ENCODE measurements at places on chromosomes 1 and 21.

- H3K27ac ChIP-seq = no peak overlapping the region
- no peak overlapping the region for H3K4me3 ChIP-seq
- no peaks in the 10 kb centered on the region for H3K36me3 ChIP-seq
- no peaks in the 10 kb centered on the region for H3K27me3 ChIP-seq
Measured at GRCh38 chr1:214568328-214568727, 16.9 kb upstream of the PTPN14 start.

GRCh38 chr1:116586741-116587143, 15.9 kb upstream of the CD58 start:
- peak; percentile 39 for DNase-seq
- H3K36me3 ChIP-seq = peaks cover 26% of the 10 kb centered on the region
- H3K27ac ChIP-seq = peak overlapping the region; percentile 20
- H3K4me3 ChIP-seq = no peak overlapping the region

DNA sequence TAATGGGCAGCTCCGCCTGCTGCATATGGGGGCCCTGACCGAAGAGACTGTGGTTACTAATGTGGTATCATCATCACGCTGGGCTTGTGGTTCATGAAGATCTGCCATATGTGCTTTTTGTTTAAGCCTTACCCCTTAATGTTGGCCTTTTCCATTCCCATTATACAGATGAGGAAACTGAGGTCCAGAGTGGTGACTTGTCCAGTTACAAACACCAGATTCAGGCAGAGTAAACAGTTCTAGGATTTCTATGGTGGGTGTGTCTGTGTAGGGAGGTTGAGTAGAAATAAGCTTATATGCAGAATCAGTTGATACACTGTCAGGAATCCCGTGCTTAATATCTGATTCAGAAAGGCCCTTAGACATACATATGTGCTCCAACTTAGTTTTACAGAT, 691 bp downstream of the UTP11 start:
- DNase-seq = no peak
- peak overlapping the region; percentile 78 for H3K4me3 ChIP-seq
- H3K27me3 ChIP-seq = no peaks in the 10 kb centered on the region
- H3K36me3 ChIP-seq = peaks cover 34% of the 10 kb centered on the region
- peaks cover 64% of the 10 kb centered on the region for H3K4me1 ChIP-seq

- H3K36me3 ChIP-seq = no peaks in the 10 kb centered on the region
- no peak for DNase-seq
- no peaks in the 10 kb centered on the region for H3K27me3 ChIP-seq
Measured at GRCh38 chr1:200496937-200497336, 87.1 kb upstream of the ZNF281 start.

GRCh38 chr1:36872858-36873257, 161.5 kb downstream of the GRIK3 start:
- H3K27ac ChIP-seq = no peak overlapping the region
- H3K36me3 ChIP-seq = no peaks in the 10 kb centered on the region
- peaks cover 6% of the 10 kb centered on the region for H3K27me3 ChIP-seq
- no peak for DNase-seq
- H3K4me1 ChIP-seq = no peaks in the 10 kb centered on the region
- H3K4me3 ChIP-seq = no peak overlapping the region

DNA sequence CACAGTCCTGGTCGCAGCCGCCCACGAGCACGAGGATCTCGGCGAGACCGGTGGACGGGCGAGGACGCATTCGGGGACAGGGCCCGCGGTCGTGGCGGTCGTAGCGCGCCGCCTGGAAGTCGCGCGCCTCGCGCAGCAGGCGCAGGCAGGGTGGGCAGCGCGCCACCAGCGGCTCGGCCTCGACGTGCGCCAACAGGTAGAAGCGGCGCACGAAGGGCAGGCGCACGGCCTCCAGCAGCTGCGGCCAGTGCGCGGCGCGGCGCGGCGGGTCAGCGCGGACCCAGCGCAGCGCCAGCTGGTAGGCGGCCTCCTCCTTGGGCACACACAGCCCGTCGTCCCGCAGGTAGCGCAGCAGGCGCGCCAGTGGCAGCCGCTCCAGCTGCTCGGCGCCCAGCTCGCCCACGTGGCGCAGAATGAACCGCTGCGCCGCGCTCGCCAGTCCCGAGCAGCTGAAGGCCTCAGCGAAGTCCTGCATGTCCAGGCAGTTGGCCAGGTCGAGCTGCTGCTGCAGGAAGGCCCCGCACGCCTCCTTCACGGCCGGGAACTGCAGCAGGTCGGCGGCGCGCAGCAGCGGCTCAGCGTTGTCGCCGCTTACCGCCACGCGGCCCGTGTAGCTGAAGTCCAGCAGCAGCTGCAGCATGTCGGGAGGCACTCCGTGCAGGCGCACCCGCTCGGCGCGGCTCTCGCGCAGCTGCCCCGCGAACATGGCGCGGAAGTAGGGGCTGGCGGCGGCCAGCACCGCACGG, 573 bp downstream of the KLHL21 start:
- DNase-seq = peak; percentile 81
- peaks cover 60% of the 10 kb centered on the region for H3K4me1 ChIP-seq
- H3K4me3 ChIP-seq = peak overlapping the region; percentile 86
- H3K27me3 ChIP-seq = no peaks in the 10 kb centered on the region
- peaks cover 23% of the 10 kb centered on the region for H3K36me3 ChIP-seq

GRCh38 chr1:83129107-83129506, 869.8 kb downstream of the TTLL7 start:
- no peaks in the 10 kb centered on the region for H3K4me1 ChIP-seq
- no peaks in the 10 kb centered on the region for H3K27me3 ChIP-seq
- no peak for DNase-seq
- no peak overlapping the region for H3K4me3 ChIP-seq

GRCh38 chr1:91701472-91701869, 184.5 kb downstream of the TGFBR3 start:
- peak overlapping the region; percentile 79 for H3K27ac ChIP-seq
- peaks cover 21% of the 10 kb centered on the region for H3K4me1 ChIP-seq
- DNase-seq = no peak
- no peaks in the 10 kb centered on the region for H3K27me3 ChIP-seq
- peaks cover 11% of the 10 kb centered on the region for H3K36me3 ChIP-seq

DNA sequence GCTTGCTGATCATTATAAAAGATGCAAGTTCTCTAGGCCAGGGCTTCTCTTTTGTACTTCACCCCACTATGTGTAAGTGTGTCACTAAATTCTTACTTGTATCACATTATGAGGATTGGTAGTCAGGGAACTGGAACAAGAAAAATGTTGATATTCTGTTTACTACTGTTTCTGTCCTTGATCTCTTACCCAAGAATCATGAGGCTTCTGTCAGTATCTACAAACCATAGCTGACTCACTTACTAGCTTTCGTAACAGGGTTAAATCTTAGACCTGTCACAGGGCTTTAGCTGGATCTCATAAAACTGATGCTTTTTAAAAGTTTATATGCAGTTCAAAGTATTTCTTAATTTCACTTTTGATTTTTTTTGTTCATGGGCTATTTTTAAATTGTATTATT, 681.2 kb downstream of the PLPP3 start:
- H3K4me3 ChIP-seq = no peak overlapping the region
- H3K27ac ChIP-seq = no peak overlapping the region
- H3K4me1 ChIP-seq = no peaks in the 10 kb centered on the region
- H3K27me3 ChIP-seq = no peaks in the 10 kb centered on the region

DNA sequence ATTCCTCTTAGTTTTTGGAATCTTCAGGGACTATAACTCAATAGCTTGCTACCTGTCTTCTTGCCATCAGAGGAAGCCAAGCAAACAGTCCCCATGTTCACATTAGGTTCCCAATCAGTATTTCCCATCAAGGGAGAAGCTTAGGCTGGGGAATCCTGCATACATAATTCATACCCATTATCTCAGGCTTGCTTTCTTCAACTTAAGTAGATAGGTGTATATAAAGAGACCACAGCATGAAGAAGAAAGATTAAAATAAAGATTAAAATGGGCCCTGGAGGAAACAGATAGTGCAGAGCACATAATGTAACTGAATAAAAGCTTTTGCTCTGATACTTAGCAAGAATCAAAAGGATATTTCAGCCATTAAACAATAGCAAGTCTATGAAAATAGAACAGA, 29.0 kb upstream of the KCNK1 start:
- no peak overlapping the region for H3K4me3 ChIP-seq
- no peaks in the 10 kb centered on the region for H3K4me1 ChIP-seq
- no peaks in the 10 kb centered on the region for H3K36me3 ChIP-seq
- peaks cover 7% of the 10 kb centered on the region for H3K27me3 ChIP-seq

GRCh38 chr1:10651793-10652192, 144.7 kb downstream of the CASZ1 start:
- DNase-seq = no peak
- H3K36me3 ChIP-seq = peaks cover 46% of the 10 kb centered on the region
- H3K27ac ChIP-seq = no peak overlapping the region

GRCh38 chr21:15058854-15059263, 5.9 kb downstream of the NRIP1 start:
- no peak overlapping the region for H3K4me3 ChIP-seq
- peaks cover 9% of the 10 kb centered on the region for H3K4me1 ChIP-seq
- no peak for DNase-seq
- no peaks in the 10 kb centered on the region for H3K27me3 ChIP-seq
- H3K27ac ChIP-seq = peak overlapping the region; percentile 68

- H3K4me3 ChIP-seq = no peak overlapping the region
- H3K27ac ChIP-seq = no peak overlapping the region
- DNase-seq = no peak
- no peaks in the 10 kb centered on the region for H3K27me3 ChIP-seq
- peaks cover 12% of the 10 kb centered on the region for H3K36me3 ChIP-seq
Measured at GRCh38 chr1:150311762-150312161, 9.6 kb upstream of the PRPF3 start.

DNA sequence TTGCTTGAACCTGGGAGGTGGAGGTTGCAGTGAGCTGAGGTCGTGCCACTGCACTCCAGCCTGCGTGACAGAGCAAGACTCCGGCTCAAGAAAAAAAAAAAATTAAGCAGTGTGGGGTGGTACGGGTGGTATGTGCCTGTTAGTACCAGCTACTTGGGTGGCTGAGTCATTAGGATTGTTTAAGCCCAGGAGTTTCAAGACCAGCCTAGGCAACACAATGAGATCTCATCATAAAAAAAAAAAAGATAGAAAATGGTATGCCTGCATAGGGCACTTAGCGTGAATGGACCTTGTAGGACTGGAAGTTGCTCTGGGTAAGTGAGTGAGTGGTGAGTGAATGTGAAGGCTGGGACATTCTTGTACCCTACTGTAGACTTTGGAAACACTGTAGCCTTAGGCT, 37.0 kb downstream of the TBCE start:
- no peaks in the 10 kb centered on the region for H3K27me3 ChIP-seq
- no peak overlapping the region for H3K27ac ChIP-seq
- H3K36me3 ChIP-seq = peaks cover 9% of the 10 kb centered on the region
- peaks cover 8% of the 10 kb centered on the region for H3K4me1 ChIP-seq
- no peak overlapping the region for H3K4me3 ChIP-seq

- H3K4me1 ChIP-seq = peaks cover 17% of the 10 kb centered on the region
- peaks cover 9% of the 10 kb centered on the region for H3K36me3 ChIP-seq
- H3K27me3 ChIP-seq = no peaks in the 10 kb centered on the region
- no peak overlapping the region for H3K27ac ChIP-seq
Measured at GRCh38 chr21:42684109-42684916, 30.9 kb downstream of the PDE9A start.

DNA sequence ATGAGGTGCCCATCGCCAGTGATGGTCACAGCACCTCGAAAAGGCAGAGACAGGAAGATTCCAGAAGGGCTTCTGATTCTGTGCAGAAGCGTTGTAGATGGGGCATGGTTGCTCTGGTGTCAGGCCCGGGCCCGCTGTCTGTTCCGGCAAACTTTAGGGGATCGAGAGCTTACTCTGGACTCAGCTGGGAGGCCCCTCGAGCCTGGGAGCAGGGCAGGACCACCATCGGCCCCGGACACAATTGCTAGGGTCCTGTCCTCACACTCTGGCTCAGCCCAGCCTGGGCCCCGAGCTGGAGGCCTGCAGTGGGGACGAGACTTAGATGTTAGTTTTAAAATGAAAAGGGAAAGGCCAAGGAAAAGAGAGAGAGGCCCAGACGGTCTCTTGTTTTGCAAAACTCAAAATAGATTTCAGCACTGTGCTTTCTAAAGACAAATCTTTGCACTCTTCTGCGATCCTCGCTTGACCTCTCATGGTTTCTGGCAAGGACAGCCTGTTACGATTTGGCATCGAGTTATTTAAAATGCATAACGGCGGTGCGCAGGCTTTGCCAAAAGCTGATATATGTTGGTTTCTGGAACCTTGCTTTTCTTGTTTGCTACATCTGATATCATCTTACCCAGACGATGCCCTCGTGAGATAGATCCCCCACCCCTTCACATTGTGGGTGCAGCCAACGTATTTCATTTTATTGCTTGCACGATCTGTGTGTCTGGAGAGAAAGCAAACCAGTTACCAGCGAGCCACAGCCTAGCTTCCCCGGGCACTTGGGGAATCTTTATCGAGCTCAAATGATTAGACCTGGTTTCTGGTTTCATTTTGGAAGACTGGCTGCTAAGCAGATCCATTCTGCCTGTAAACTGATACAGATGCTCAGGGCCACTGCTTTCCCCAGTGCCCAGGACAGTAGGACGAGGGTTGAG, 58.0 kb downstream of the PRDM16 start:
- peak overlapping the region; percentile 29 for H3K27ac ChIP-seq
- H3K36me3 ChIP-seq = no peaks in the 10 kb centered on the region
- H3K4me3 ChIP-seq = no peak overlapping the region

DNA sequence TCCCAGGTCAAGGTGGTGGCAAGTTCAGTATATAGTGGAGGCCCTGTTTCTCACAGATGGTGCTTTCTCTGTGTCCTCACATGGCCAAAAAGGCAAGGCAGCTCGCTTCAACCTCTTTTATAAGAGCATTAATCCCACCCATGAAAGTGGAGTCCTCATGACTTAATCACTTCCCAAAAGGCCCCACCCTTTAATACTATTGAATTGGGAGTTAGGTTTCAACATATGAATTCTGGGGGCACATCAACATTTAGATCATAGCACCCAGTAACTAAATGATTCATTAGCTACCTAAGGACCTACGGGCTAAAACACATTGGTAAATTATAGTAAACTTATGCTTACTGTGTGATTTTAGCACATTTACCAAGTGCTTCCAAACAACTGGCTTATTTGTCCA, 317.9 kb downstream of the LTN1 start:
- no peak overlapping the region for H3K27ac ChIP-seq
- no peaks in the 10 kb centered on the region for H3K4me1 ChIP-seq
- no peaks in the 10 kb centered on the region for H3K36me3 ChIP-seq
- DNase-seq = no peak
- no peak overlapping the region for H3K4me3 ChIP-seq

DNA sequence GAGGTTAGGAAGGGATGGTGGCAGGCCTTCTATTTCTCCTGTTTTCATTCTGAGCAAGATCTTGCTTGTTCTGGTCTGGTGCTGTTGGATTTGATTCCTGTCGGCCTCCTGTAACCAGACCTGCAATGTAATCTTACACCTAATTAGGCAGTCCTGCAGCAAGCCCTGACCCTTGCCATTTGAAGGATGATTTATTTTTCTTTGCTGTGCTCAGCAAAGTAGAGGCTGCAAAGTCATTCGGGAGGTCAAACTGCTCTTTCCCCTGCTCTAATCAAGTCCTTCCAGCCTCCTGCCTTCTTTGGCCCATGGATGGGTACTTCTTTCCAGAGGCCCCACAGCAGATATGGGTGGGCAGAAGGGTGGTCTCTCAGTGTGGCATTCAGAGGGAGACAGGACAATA, 417.7 kb upstream of the USP24 start:
- no peaks in the 10 kb centered on the region for H3K27me3 ChIP-seq
- H3K4me3 ChIP-seq = no peak overlapping the region
- no peak for DNase-seq

All from muscle of leg (tissue), 16 donors.